ENCODE measurements at places on chromosomes 3 and 15.

DNA sequence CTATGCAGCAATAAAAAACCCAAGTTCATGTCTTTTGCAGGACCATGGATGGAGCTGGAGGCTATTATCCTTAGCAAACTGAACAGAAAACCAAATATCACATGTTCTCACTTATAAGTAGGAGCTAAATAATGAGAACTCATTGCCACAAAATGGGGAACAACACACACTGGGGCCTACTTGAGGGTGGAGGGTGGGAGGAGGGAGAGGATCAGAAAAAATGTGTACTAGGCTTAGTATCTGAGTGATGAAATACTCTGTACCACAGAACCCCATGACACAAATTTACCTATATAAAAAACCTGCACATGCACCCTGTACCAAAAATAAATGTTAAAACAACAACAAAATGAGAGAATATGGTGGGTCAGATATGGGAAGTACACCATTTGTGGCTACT is 49.6 kb upstream of the AADACL2 start:
- DNase-seq: no peak

- no peak for DNase-seq
Measured at GRCh38 chr15:73321496-73322450, 47.0 kb downstream of the HCN4 start.

DNA sequence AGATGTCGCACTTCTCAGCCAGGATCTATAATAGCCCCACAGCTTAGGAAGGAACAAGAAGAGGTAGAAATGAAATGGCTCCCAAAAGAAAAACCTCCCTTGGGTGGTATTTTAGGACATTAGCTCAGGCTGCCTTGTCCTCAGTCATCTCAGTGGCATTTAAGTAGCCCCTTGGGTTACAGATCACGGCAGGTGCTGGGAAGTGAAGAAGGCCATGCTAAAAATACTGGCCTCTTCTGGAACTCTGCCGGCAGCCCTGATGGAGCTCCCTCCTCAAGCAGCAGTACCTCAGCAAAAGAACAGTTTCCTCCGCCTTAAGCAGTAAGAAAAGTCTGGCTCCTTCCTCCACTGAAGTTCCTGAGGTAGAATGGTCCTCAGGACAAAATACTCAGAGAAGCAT is 7.3 kb upstream of the TPM1 start:
- DNase-seq: no peak

DNA sequence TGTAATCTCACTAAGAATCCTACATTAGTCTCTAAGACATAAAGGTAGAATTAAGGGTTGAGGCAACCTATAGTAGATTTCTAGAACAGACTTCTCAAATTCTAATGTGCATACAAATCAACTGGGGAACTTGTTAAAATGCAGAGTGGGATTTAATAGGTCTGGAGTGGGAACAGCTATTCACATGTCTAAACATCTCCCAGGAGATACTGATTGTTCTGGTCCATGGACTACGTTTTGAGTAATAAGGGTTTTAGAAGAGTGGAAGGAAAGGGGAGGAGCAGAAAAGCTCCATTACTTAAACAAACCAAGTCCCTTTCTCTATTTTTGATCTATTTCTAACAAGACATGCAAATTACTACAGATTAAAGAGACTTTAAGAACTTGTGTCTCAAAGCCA is 524.8 kb downstream of the TUSC7 start:
- DNase-seq: no peak

DNA sequence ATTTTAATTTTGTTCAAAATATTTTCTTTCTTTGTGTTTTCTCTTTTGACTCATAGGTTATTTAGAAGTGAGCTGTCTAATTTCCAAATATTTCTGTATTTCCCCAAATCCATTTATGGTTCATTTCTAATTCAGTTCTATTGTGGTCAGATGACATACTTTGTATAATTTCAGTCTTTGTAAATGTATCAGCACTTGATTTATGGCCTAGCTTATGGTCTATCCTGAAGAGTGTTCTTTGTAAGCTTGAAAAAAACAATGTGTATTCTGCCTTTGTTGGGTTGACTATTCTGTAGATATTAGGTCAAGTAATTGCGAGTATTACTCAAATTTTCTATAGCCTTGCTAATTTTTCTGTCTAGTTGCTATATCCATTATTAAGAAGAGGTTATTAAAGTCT is 311.2 kb downstream of the OCA2 start:
- no peak for DNase-seq

GRCh38 chr15:78387246-78388037 is 47.3 kb downstream of the CRABP1 start:
- no peak for DNase-seq

DNA sequence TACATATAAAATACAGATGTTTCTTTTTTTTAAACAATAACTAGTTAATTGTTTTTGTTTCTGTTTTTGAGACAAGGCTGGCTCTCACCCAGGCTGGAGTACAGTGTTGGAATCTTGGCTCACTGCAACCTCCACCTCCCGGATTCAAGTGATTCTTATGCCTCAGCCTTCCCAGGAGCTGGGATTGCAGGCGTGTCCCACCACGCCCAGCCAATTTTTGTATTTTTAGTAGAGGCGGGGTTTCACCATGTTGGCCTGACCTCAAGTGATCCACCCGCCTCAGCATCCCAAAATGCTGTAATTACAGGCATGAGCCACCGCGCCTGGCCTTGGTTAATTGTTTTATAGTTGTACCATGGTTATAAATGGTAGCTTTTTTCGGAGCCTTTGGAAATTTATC is 72.3 kb downstream of the PIAS1 start:
- DNase-seq: no peak

DNA sequence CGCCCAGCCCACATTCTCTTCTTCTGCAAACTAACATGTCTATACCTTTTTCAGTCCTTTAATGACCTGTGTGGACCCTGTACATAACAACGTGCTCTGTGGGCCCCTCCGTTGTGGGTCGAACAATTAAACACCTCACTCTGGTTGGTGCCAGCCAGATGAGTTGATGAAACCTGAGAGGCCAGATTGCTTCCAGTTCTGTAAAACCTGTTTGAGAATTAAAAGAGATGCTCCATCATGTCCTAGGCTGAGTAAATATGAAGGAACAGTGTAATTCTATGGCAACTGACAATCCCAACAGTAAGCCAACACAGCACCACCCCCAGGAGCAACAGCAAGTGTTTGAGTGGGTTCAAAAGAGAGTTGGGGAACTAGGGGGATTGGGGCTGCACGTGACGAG is 5.7 kb upstream of the THBS1 start:
- no peak for DNase-seq

DNA sequence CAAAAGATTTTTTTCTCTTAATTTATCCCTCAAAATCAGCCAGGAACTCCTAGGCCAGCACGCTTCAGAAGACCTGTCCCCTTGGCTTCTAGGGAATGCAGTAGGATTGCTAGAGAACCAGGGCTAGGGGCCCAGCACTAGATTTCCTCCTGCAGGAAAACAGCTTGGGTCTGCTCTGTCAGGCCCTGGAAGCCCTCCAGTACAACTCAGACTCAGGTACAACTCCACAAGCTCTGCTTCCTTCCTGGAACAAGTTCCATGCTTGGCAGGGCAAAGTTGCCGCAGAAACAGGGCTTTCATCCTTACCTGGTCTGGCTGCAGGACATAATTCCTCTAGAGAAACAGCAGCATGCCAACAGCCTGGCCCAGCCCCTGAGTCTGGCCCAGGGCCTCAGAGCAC is 96.1 kb upstream of the CTNNB1 start:
- no peak for DNase-seq

GRCh38 chr3:37785736-37786135 is 75.9 kb upstream of the CTDSPL start:
- no peak for DNase-seq

GRCh38 chr15:32730677-32731654 is 13.2 kb downstream of the GREM1 start:
- DNase-seq: no peak

- DNase-seq: no peak
Measured at GRCh38 chr3:106276755-106277612, 408.2 kb upstream of the CBLB start.

- DNase-seq: no peak
Measured at GRCh38 chr15:31341496-31342195, 15.0 kb downstream of the KLF13 start.

GRCh38 chr3:102574355-102574754 is 139.5 kb downstream of the ZPLD1 start:
- no peak for DNase-seq

Measured in stimulated activated CD4-positive, alpha-beta T cell treated with anti-CD3 and anti-CD28 coated beads, Interleukin-15, amount 100 ng/mL, for 1 hour (primary cell).